Activated B cell treated with CpG ODN at 0.5 μM for 24 hours (primary cell): ENCODE measurements at places on chromosomes 7 and 10.

GRCh38 chr10:75304741-75305390 is 69.1 kb upstream of the COMTD1 start:
- no peak for DNase-seq

- no peak for DNase-seq
These were observed 744 bp upstream of the EBF3 start for GRCh38 chr10:129964611-129965424.

- DNase-seq = no peak
These were observed 240.3 kb upstream of the KAT6B start for GRCh38 chr10:74586088-74586585.

DNA sequence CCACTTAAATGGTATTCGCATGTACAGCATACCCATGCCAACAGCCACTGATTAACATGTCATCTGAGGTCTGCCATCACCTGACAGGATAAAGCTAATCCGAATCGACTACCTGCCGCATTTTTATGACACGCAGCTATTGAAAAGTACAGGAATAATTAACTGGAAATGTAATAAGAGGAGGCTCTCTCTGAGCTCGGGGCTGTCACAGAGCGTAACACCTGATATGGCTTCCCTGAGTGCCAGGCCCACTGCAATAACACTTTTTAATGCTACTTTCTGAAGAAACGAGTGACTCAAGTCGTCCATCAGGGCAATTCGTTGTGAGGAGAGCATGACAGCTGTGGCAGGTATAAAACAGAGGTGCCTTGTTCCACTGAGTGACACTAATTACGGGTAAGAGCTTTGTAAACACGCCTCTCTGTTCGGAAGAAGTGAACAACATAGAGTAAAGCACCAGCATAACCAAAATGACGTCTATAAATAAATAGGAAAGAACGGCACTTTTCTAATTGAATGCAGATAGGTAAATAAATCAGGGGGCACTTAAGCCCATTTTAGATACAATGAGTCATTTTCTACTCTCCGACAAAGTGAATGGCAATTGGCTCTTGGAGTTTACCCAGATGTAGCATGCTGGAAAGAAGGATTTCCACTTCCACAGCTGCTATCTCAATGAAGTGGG is 56.5 kb upstream of the CREB5 start:
- no peak for DNase-seq

- peak; percentile 46 for DNase-seq
These were observed 1.6 kb upstream of the ORAI2 start for GRCh38 chr7:102431617-102432298.

- no peak for DNase-seq
These were observed 6.1 kb upstream of the VGF start for GRCh38 chr7:101171442-101171837.

DNA sequence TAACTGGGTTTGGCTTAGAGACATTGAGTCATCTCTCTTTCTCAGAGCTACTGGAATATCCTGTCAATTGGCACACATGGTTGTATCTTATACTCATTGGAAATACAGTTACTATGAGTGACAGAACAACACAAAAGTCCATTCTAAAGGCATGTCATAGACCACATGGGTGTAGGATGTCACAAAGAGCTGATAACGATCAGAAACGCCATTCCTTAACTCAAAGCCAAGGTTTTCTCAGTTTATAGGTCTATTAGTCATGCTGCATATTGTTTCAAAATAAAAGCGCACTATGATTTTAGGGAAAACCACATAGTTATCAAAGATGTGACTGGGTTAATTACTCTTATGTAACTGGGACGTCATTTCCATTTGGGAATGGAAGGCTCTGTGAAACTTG is 147.2 kb upstream of the FAM171A1 start:
- DNase-seq = no peak

- no peak for DNase-seq
These were observed 80.8 kb upstream of the MKX start for GRCh38 chr10:27826369-27826768.

DNA sequence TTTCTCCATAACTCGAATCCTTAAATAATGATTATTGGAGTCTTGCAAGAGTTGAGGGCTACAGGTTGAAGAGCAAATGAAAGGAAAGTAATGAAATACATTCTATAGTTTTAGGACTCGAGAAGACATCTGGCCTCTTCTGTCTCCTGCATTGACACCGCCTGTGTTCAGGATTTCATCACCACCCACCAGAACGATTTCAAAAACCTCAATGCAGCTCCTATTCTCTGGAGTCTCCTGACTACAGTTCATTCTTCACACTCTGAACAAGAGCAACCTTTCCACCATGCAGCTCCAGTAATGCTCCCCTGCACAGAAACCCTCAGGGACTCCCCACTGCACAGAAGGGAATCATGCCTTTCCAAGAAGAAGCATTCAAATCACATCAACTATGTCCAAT is 5.5 kb downstream of the IL15RA start:
- no peak for DNase-seq

- DNase-seq = no peak
These were observed 35.2 kb downstream of the OAT start for GRCh38 chr10:124383496-124383895.

- no peak for DNase-seq
These were observed 11.9 kb upstream of the COL1A2 start for GRCh38 chr7:94382746-94383145.

DNA sequence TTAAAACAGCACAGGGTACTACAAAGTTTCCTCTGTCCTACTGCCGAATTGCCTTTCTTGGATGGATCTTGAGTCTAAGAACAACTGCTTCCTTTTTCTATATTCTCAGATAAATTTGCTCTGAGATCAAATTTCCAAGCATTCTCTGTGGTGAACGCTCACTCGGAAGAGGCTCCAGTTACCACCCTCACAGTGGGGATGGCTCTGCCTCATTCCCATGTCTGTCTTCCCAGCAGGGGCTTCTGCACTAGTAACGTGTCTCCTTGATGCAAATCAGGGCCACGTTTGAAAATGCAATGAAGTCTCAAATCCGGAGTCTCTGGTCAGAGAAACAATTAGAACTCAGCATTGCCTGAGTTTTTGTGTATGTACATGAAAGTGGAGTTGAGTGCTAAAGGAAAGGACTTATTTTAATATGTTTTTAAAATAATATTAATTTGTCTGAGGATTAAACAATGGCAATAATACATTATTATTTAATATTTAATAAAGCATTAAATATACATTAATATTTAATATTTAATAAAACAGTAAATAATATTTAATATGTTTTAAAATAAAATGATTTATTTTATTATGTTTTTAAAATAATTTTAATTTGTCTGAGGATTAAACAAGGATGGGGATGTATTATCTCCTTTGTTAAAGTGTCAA is 61.8 kb downstream of the INHBA start:
- no peak for DNase-seq

DNA sequence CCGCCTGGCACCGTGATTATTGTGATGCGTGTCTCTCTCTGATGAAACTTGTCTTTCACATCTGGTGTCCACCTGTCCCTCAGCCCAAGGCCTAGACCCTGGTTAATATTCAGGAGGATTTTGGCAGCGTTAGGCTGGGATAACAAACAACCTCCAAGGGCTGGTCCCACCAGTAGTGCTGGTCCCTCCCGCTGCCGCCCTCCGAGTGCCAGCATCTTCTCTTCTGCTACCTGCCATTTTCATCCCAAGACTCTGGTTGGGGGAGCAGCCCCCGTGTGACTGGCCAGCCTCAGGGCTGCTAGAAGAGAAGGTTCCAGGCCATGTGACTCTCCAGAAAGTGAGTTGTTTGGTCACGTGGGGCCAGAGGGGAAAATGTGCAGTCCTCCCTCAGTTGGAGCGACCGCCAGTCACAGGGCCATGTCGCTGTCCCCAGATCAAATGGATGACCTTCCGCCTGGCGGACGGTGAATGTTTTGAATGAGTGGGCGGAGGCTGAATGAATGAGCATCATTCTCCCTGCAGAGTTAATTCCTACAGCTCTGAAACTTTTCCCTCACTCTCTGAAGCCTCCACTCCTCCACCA is 479.9 kb upstream of the FOXK1 start:
- no peak for DNase-seq

GRCh38 chr10:14016011-14016536 is 314.6 kb downstream of the FRMD4A start:
- no peak for DNase-seq
